ENCODE measurements at places on chromosomes 7 and 10.

DNA sequence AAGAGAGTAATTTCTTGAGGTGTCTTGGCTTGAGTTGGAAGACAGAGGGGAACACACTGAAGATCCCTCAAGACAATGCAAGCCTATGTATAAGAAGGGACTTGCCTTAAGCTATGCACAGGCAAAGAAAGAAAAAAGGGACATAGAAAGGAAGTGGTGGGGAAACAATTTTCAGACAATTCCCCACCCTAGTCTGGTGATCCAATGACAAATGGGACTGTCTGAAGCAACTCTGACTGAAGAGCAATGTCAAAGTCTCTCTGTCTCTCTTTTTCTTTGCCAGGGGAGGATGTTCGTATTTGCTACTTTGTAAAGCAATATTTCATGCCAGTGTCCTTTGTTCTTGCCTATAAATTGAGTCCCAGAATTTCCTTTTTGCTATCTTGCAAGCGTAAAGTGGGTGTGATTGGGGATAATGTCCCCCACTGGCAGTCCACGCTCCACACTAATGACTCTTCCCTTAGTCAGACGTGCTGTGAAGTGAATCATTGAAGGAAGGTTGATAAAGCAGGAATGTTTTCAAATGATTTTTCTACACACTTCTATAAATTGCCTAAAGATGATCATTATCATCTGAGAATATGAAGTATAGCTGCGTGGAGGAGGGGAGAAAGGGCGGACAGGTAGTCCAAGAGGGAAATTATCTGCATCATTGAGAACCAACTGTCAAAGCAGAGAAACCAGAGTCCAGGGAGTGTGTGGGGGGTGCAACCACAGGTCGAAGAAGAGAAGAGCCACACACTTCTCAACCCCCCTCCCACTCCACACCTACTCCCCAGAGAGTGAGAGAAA, 243.8 kb upstream of the ETV1 start:
- no peak for DNase-seq

DNA sequence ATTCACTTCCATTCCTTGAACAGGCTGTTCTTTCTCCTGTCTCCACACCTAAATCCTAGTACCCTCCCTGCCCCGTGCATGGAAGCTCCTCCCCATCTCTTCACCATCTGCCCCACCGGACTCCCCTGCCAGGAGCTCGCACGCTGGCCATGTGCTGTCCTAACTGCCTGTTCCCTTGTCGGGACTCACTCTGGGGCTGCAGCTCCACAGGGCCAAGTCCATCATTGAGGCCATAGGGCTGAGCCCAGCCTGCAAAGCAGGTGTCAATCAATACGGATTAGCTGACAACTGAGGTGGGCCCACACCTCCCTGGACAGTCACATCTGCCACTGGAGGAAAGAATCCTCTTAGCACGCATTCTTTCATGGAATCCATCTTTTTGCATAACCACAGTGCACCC, 41.4 kb upstream of the DMBT1 start:
- DNase-seq: no peak

- DNase-seq: no peak
These were observed 97.8 kb downstream of the SLC37A3 start for GRCh38 chr7:140300243-140301136.

GRCh38 chr7:25075459-25075858, 49.6 kb downstream of the CYCS start:
- DNase-seq: no peak

GRCh38 chr10:90403211-90404000, 454.4 kb downstream of the HTR7 start:
- no peak for DNase-seq

DNA sequence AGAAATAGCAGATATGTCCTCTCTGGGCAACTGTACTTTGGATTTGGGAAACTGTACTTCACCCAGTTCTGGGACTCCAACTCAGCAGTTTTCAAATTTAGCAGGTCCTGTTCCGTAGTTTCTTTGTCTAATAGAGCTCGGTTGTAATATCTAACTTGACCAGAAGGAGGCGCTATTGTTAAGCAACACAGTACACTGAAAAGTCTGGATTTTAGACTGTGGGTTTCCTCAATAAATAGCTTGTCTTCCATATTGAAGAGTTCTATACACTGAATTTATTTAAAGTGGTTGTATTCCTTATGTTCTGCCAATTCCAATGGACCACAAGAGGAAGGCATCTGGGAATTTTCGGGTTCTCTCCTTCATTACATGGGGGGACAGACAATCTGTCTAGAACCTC, 39.8 kb downstream of the ELFN1 start:
- peak; percentile 80 for DNase-seq

DNA sequence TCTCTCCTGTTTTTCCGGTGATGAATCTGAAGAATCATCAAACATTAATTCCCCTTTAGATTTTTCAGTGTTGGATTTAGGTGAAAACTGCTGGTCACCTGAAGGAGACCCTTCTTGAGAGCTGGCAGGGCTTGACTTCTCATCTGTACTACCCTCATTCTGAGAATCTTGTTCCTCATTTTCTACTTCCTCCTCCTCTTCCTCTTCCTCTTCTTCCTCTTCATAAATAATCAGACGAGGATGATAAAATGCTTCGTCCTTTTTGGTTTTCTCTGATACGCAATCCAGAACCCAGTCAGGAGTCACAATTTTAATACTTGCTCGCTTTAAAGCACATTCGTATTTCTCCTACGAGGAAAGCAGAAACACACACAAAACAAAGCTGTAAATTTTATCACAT, 26.9 kb downstream of the PAXIP1 start:
- DNase-seq: no peak

DNA sequence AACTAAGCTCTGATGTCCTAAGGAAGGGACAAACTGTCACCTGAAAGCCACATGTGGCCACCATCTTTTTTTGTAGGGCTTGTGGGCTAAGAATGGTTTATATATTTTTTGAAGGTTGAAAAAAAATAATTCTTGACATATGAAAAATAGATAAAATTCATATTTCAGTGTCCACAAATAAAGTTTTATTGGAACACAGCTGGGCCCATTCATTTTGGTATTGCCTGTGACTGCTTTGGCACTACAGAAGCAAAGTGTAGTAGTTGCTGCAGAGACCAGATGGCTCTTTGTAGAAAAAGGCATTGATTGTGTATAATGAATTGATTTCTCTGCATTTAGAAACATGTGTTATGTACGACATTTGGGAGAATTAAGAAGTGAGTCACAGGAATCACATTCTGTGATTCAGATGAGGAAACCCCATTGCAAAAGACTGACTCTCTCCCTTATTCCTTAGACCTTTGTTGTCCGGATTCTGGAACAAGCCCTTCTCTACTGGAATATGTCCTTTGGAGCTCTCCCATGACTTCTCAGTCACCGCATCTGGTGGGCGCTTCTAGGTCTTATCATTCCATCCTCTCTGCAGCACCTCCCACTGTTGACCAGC, 438.7 kb downstream of the LRMDA start:
- peak; percentile 29 for DNase-seq

DNA sequence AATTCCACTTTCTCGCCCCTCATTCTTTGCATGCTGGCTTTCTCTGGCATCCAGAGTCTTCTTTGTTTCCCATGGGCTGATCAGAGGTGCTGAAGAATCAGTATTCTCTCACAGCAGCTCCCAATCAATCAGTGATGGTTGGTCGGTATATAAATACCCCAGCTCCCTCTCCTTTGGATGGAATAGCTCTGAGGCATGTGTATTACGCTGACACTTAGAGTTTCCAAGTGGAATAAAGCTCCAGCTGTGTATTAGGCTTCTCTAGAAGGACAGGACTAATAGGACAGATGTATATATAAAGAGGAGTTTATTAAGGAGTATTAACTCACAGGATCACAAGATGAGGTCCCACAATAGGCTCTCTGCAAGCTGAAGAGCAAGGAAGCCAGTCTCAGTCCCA, 218.3 kb upstream of the GRB10 start:
- no peak for DNase-seq

DNA sequence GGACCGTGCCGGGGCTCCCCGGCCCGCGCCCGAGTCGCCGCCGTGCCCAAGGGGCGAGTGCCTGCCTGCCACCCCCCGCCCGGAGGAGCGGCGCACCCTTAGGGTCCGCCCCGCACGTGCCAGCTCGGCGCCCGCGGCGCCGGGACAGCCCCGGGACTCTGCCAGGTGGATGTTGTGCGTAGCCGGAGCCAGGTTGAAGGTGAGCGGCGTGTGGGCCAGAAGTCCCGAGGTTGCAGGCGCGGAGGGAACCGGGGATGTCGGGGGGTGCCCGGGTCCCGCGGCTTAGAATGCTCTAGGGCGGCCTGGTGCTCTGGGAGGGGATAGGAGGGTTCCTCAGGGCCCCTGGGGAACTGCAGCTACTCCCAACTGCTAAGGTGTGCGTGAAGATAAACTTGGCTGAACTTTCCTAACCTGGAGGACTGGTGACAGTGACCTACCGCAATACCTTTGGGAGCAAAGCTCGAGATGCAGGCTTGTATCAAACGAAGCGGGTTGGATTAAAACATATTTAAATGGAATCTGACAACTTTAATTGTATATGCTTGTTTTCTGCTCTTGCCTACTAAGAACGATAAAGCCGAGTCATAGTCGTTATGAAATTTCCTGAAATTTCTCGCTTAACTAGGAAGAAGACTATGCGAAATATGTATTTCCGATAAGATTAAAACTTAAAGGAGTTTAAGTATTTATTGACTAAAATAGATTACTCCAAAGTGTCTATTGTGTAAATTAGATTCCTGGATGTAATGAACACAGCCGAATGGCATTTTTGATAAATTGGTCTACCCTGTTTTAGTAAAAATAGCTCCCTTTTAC, at the start of gene CUX1:
Gene CUX1 (plus strand): TSS at position 156 of the 816 bp plus-strand sequence. CDS start 14 bp downstream, at position 170.
- peak; percentile 86 for DNase-seq

GRCh38 chr10:76583711-76584161, 1053.9 kb downstream of the KCNMA1 start:
- peak; percentile 80 for DNase-seq

DNA sequence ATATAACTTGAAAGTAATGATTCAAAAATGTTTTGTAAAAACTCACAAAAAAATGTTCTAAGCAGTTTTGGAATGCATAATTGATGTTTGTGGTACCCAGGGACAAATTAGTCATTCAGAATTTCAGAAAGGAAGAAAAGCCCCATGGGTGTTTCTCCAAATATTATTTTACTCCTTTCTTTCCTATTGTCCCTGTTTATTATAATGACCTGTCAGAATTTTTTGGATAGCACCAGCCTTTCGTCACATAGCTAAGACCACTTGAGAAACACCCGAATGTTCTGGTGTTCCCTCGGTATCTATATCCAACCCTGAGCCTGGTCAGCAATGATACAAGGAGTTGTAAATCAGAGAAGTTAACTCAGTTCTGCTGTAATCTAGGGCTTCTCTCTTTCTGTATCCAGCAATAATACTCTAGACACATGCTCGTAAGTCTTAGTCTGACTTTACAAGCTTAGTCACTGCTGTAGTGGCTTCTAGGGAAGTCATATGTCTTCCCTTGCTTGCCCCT, 64.8 kb upstream of the MEOX2 start:
- DNase-seq: peak; percentile 37

GRCh38 chr10:88931548-88931947, 21.0 kb downstream of the ACTA2 start:
- DNase-seq: no peak

GRCh38 chr10:119737823-119738222, 12.0 kb downstream of the INPP5F start:
- DNase-seq: peak; percentile 85

- no peak for DNase-seq
These were observed 560.9 kb downstream of the SDK1 start for GRCh38 chr7:3861941-3862340.

DNA sequence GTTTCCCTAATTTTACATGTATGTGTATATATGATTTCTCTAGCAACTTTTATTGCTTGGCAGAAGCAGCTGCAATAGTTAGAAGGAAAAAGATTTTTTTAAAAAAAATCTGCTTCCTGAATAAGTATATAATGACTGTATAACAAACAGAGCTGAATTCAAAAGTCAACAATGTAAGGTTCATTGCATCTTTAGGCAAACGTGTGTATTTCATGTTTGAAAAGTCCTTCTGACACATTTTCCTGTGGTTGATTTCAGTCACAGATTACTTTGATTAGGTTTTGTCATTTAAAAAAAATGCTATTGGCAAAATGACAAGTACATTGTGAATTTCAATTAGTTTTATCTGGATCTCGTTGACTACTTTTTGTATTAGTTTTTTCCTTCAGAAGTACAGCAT, 231.0 kb downstream of the CSTF2T start:
- no peak for DNase-seq

- peak; percentile 89 for DNase-seq
These were observed 14.3 kb upstream of the ZNF467 start for GRCh38 chr7:149787428-149788299.

GRCh38 chr10:5433182-5433581, 20.8 kb downstream of the NET1 start:
- DNase-seq: no peak

DNA sequence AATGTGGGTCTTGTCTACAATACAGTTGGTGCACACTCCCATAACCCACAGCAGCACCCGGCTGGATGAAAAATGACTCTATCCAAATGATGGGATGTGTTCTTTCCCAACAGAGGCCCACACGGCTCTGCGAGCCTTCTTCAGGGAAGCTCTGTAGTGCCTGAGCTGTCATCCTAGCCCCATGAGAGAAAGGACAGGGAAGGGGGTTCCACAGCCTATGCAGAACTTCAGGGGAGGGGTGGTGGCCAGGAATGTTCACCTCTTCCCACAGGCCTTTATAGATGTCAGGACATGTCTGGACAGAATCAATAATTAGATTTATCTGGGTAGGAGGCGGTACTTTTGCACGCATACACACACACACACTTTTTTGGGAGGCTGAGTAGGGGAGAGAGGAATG, 109.0 kb downstream of the JCAD start:
- no peak for DNase-seq

GRCh38 chr10:963186-963585, 25.0 kb upstream of the GTPBP4 start:
- peak; percentile 31 for DNase-seq

DNA sequence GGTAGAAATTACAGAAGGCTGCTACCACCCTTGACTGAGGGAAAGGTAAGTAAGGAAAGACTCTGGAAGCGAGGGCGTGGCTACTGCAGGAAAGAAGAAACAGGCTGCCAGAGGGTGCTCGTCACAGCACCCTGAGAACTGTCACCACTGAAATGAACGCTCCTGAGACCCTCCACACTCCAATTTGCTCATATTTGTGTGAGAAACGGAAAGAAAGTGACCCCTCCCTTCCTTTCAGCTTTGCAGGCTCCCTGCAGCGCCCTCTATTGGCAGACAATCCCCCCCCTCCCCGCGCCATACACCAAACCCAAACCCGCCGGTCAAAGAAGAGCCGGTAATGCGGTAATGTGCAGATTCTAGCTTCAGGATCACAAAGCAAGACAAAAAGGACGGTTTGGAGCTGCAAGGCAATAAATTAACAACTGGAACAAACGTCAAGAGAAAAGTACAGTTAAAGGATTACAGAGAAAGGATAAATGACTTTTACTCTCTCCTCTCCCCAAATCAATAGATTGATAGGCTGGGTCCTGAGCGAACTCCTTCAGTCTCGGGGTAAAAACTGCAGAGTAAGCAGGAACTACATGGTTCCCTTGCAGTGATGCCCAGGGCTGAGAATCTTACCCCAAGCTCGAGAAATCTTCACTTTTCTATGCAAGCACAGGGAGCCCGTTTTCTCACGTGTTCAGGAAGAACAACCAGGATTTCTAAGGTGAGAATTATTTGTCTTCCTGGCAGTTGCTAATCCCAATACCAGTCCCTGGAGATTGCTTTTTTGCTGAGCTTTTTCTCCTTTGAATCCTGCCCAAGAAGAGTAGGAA, 47.6 kb downstream of the STEAP1B start:
- peak; percentile 52 for DNase-seq
